ENCODE measurements at places on chromosomes 5 and 9.
A peak's percentile ranks its signal among the peaks of the same experiment; 100 is the strongest.

DNA sequence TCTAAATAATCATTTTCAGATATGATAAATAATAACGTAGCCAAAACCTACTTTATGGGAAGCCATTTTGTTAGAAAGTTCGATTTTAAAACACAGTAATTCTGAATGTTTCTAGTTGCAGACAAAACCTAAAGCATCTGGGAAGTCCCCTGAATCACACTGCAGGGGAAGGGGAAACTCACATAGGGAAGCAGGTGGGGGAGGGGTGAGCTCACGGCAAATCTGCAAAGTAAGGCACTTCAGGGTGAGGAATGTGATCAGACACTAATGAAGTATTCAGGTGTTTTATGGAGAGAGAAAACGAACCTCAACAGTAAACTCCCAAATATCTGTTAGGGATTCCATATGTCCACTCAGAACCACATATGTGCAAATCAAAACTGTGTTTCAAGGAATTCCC lies 70.7 kb downstream of the EPB41L4A start:
- DNase-seq = no peak

- no peak for DNase-seq
Measured at GRCh38 chr5:173855162-173855994, 32.8 kb upstream of the CPEB4 start.

GRCh38 chr9:106670418-106670817 lies 192.5 kb upstream of the ZNF462 start:
- no peak for DNase-seq

GRCh38 chr5:31523041-31523440 lies 8.9 kb downstream of the DROSHA start:
- DNase-seq = no peak

DNA sequence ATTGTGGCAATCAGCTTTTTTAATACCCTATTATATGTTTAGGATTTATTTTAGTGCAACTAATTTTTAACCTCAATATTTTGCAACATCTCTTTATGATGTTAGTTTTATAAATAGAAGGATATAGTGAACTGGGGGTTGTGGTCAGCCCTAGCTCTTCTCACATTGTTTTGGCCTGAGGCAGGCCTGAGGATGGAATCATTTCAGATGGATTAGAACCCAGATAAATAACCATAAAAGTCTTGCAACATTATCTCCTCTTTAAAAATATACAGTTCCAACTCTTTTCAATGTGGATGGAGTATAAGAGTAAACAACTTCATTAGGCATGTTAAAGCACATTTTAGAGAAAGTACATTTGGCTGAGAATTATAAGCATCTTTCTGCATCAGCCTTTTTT lies 522.7 kb downstream of the NR2F1-AS1 start:
- DNase-seq = no peak

DNA sequence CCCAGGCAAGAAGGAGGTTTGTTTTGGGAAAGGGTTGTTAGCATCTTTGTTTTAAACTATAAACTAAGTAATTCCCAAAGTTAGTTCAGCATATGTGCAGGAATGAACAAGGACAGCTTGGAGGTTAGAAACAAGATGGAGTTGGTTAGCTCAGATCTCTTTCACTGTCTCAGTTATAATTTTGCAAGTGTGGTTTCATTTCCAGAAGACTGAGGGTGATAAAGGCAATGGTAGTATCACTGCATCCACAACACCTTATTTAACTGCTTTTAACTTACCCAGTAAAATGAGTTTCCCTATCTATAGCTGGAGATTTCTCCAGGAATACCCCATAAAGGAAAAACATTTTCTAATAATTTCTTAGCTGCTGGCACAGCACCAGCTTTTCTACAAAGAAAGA lies 152.7 kb downstream of the AOPEP start:
- DNase-seq = no peak

- no peak for DNase-seq
Measured at GRCh38 chr5:135188233-135188914, 154.3 kb upstream of the PITX1 start.

GRCh38 chr9:4070266-4070665 lies 229.6 kb downstream of the GLIS3 start:
- DNase-seq = no peak

DNA sequence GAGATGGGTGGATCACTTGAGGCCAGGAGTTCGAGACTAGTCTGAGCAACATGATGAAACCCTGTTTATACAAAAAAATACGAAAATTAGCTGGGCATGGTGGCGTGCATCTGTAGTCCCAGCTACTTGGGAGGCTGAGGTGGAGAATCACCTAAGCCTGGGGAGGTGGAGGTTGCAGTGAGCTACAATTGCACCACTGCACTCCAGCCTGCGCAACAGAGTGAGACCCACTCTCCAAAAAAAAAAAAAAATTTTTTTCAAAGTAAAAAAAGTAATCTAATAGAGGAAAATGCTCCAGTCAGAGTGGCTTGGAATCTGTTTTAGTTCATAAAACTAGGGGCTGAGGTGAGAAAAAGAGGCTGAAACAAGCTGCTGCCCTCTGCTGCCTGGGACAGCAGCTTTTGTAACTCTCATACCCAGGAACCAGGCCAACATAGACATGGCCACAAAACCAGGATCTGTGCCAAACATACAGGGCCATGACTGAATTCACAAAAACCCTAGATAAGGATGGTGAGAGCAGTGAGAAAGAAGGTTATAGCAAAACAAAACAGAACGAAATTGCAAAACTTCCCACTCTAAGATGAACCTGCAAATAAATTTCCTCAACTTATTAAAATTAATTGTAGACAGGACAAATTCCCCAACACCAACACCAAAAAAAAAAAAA lies 13.1 kb upstream of the DCAF12 start:
- peak; percentile 65 for DNase-seq

DNA sequence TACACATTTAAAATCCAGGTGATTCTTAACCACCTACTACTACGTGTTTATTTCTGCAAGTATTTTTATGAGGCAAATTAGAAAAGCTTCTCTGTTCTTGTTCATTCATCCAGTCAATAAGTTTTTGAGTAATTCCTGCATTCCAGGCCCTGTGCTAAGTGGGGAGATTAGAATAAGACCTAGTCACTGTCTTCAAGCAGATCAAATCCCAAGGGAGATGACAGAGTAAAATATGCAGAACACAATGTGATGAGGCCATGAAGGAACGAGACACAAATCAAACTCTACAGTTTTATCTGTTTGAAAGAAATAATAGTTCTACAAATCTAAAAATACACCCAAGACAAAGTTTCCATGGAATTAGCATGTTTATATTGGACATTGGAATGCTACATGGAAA lies 158.8 kb downstream of the CEP120 start:
- DNase-seq = no peak

GRCh38 chr9:811106-811531 lies 30.4 kb upstream of the DMRT1 start:
- no peak for DNase-seq

GRCh38 chr5:3276896-3277295 lies 318.7 kb upstream of the IRX1 start:
- DNase-seq = no peak

DNA sequence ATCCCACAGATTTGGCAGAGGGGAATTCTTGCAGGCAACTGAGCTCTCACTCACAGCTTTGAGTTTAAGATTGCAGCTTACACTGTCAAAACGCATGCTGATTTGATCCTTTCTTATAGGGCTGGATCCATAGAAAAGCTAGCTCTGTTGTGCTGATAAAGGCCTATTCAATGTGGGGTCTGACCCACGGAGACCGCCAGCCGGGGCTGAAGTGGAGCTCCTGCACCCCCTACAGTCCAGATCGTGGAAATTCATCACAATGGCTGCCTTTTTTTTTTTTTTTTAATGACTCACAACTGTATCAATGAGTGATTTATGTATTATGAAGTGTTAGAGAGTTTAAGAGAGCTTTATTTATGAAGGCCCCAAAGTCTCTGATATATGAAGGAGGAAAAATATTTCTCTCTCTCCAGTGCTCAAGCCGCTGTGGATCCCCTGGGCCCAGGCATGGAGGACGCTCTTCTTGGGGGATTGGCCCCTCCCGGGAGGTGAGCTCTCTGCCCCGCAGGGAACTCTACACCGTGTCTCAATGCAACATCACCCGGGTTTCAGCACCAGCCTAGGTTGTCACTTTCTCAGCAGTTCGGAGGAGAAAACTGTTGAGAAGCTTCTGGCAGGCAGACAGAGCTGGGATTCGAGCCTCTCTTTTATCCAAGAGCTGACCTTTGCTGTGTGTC lies 700.2 kb downstream of the IRX1 start:
- DNase-seq = peak; percentile 75

DNA sequence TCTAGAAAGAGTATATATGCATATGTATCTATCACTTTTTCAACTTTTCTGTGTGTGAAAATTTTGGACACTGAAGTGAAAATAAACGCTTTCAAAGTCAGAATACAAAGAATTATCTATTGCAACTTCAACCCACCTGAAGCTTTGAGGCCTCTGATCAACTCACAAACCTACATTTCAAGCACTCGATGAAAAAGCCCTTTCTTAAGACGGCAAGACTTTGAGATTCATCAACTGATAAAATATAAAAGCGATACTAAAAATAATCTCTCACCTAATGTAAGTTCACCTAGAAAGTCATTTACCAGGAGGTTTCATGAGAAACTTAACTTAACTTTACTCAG lies 1.2 kb downstream of the GOLPH3 start:
- no peak for DNase-seq

DNA sequence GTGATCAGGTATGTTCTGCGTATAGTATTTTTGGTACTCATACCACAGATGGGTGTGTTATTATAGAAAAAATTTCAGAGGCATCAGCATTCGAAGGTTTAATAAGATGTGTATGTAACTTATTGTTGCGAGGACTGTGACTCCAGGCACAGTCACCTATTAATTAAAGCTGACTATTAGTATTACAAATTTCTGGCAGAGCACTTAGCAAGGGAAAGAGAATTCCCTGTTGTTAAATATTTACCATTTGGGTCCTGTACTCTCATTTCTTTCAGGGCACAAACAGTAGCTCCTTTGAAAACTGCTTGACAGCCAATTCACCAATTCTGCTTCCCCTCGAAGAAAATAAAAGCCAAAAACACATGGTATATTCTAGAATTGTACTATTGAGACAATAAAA lies 653.8 kb downstream of the ELAVL2 start:
- no peak for DNase-seq

GRCh38 chr9:78031444-78031892 lies at the start of gene GNAQ:
GNAQ (minus strand) TSS chr9:78031811; CDS start chr9:78031235, 576 bp downstream.
- DNase-seq = no peak

GRCh38 chr9:137198051-137198901 lies 2.3 kb downstream of the TPRN start:
- no peak for DNase-seq

DNA sequence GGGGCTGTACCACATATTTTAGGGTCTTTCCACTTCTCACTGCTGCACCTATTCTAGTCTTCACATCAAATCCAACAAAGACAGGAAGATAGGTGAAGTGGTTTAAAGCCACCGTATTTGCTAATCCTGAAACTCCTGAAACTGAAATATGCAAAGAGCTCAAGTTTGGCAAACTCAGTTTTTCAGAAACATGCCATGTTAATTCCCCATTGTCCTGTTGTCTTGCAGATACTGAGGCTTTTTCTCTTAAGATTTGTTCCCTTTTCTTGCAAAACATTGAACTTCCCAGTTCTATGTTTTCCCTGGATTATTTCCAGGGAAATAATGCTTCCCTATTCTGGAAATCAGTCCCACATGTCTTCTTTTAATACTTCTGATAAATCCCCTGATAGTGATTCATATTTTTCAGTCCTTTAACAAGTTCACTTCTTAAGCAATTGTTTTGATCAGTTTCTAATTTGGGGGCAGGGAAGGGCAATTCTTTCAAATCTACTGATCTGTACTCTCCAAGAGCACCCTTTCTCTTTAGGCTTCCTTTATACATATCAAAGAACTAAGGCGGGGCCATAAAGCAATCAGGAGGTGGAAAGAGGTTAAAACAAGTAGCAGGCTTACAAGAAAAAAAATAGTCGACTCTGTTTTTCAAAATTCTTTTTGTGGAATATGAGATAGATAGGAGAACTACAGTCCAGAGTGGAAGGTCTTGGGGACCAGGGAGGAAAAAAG lies 648.5 kb downstream of the BNC2 start:
- DNase-seq = no peak

- DNase-seq = no peak
Measured at GRCh38 chr9:19233344-19233743, 2.9 kb downstream of the DENND4C start.

GRCh38 chr5:145872486-145872885 lies 328 bp downstream of the GRXCR2 start:
- DNase-seq = no peak

DNA sequence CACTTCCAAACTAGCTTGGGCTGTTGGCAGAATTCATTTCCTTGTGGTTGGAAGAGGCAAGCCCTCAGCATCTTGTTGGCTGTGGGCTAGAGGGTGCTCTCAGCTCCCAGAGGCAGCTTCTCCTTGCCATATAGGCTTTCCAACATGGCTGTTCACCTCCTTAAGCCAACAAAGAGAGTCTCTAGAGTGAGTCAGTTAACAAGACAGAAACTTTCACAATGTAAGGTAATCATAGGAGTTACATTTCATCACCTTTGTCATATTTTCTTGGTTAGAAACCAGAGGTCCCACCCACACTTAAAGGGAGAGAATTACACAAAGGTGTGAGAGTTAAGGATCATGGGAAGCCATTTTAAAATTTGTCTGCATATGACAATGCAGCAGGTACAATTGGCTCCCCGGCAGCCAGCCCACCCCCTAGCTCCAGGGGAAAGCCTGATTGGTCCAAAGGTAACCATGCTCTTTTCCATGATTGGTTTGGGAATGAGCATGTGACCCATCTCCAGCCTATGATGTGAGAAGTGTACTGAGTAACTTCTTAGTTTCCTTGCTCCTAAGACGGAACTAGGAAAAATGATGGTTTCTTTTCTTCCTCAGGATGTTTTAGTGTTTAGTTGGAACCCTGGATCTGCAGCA lies 109.8 kb upstream of the MSX2 start:
- DNase-seq = no peak

DNA sequence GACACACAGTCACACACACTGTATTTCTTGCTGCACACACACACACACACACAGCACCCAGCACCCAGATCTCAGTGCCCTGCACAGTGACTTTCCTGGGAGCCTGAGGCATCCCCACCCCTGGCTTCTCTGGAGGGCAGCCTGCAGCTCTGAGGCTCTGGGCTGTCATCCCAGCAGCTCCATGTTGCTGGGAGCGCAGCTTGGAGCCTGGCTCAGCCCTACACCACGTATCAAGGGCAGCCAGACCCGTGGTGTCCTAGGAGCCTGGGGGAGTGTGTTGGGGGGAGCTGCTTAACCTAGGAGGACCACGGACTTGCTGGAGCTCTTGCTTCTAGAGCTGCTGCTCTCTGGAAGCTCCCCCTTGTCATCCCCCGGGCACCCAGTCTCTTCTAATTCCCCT lies 5.2 kb downstream of the IER5L start:
- no peak for DNase-seq

DNA sequence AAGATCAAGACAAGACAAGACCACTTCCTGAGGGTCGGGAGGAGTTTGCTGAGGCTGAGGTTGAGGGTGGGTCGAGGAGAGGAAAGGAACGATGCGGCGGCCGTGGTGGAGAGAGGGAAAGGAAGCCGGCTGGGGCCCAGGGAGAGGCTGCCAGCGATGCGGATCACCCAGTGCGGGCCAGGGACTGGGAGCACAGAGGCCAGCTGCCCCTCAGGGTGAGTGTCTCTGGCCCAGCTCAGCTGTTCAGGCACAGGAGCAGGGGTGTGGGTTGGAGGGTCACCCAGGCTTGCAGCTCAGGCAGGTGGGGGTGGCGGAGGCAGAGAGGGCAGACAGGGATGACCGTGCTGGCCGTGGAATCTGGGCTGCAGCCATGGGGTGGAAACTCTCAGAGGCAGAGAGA lies 99.5 kb downstream of the FGF18 start:
- no peak for DNase-seq

All from SK-MEL-5 (cell line).